ENCODE measurements at places on chromosomes 2 and 18.

DNA sequence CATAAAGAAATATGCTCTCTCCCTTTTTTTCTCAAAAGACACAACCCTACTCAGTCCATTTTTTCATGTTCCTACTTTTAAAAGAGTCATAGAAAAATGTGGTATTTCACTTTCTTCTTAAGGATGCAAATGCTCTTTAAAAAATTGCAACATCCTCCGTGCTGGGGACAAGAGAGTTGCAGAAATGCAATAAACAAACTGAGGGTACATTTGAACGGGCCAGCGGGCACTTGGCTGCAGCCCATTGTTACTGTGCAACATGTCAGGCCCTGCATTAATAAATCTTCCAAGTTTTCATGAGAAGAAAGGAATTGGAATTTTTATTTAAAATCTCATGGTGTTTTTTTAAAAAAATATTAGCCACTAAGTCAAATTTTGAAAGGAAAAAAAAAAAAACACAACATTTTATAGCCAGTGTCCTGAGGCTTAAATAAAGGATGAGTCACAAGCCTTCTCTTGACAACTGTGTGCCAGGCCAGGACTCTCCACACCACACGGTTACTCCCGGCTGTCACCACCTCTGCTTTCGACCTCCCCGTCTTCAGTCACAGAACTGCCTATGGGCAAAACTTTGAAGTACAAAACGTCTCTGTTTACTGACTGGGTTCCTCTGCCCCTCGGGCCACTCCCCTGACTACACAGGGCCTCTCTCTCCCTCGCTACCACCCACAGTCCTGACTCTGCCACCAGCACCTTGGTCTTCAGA, 57.5 kb upstream of the MFF start:
- no peak for DNase-seq
- H3K27me3 ChIP-seq, result no peaks in the 10 kb centered on the region
- H3K4me1 ChIP-seq, result peaks cover 2% of the 10 kb centered on the region
- H3K27ac ChIP-seq, result no peak overlapping the region

- H3K27me3 ChIP-seq, result peaks cover 2% of the 10 kb centered on the region
- H3K4me3 ChIP-seq, result no peak overlapping the region
- no peaks in the 10 kb centered on the region for H3K4me1 ChIP-seq
Measured at GRCh38 chr2:192010073-192010472, 163.2 kb upstream of the CAVIN2 start.

- H3K4me1 ChIP-seq, result peaks cover 22% of the 10 kb centered on the region
- H3K27ac ChIP-seq, result peak overlapping the region; percentile 78
- peak overlapping the region; percentile 98 for H3K4me3 ChIP-seq
- no peaks in the 10 kb centered on the region for H3K36me3 ChIP-seq
Measured at GRCh38 chr2:164839914-164840457, 1.6 kb downstream of the COBLL1 start.

GRCh38 chr18:78971511-78972245, 7.9 kb upstream of the SALL3 start:
- H3K4me3 ChIP-seq, result no peak overlapping the region
- DNase-seq, result no peak
- H3K4me1 ChIP-seq, result no peaks in the 10 kb centered on the region
- H3K27me3 ChIP-seq, result peaks cover 14% of the 10 kb centered on the region
- no peaks in the 10 kb centered on the region for H3K36me3 ChIP-seq

- H3K4me1 ChIP-seq, result no peaks in the 10 kb centered on the region
- H3K27me3 ChIP-seq, result no peaks in the 10 kb centered on the region
- no peak for DNase-seq
- H3K27ac ChIP-seq, result no peak overlapping the region
- no peak overlapping the region for H3K4me3 ChIP-seq
- no peaks in the 10 kb centered on the region for H3K36me3 ChIP-seq
Measured at GRCh38 chr2:187991389-187991788, 300.3 kb upstream of the GULP1 start.

DNA sequence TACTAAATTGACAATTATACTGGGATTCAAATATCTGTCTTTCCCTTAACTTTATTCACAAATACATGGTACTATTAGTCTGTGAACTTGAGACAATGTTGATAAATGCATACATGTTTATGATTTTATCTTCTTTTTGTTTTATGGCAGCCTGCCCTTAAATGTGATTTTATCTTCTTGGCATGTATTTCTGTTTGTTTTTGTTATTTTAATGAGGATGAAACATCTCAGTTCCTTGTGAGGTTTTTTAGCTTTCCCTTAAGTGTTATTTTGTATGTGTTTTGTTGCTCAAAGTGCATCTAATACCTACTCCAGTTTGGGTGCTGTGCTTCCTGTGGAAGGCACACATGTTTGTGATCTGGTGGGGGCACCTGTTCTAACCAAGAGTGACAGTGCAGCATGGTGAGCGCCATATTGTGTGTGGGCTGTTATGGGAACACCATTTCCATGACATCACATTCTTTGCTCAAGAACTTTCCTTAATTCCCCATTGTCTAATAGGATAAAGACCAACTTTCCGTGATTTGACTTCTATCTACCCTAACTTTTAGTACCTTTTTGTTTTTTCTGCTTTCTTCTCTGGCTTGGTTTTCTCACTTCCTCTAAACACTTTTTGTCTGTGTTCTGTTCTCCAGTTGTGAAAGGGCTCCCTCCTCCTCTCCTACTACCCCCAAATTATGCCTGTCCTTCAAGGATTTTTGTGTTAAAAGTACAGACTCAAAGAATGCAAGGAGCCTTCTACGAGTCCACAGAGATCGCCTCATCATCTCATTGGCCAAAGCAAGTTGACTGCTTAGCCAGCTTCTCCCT, 162.1 kb upstream of the TTC39C start:
- no peak for DNase-seq
- H3K27me3 ChIP-seq, result no peaks in the 10 kb centered on the region
- no peak overlapping the region for H3K27ac ChIP-seq
- peaks cover 22% of the 10 kb centered on the region for H3K4me1 ChIP-seq
- H3K36me3 ChIP-seq, result no peaks in the 10 kb centered on the region

DNA sequence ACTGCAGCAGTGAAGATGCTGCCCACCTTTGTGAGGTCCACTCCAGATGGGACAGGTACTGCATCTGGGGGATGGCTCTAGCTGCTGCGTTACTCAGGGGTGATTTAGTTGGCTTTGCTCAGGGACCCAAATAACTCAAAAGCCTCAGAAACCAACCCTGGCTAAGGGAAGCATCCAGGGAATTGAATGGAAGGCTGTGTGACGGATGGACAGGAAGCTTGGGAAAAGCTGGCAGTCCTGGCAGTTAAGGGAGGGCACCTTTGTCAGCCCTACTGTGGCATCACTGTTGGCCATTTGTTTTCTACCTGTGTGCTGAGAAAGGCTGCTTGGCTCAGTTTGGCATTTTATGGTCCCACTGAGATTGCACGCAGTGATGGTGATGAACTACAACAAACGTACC, 20.5 kb downstream of the HK2 start:
- peaks cover 4% of the 10 kb centered on the region for H3K36me3 ChIP-seq
- no peak for DNase-seq
- H3K4me3 ChIP-seq, result no peak overlapping the region
- H3K27ac ChIP-seq, result no peak overlapping the region
- peaks cover 27% of the 10 kb centered on the region for H3K4me1 ChIP-seq

DNA sequence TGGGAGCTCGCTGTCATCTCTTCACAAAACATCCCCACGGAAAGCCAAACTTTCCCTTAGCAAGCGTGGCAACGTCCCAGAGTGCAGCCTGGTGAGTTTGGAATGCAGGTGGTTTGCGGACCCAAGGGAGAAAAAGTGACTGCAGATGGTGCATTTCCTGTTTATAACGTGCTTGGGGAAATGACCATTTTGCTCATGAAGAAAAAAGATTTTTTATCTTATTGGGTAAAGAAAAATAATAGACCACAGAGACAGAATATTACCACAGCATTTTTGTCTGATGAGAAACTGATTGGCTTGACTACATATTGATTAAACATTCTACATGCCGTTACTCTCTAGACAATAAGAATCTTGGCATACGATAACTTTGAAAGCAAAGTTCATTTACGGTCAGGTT, 136.5 kb downstream of the COPS8 start:
- H3K36me3 ChIP-seq, result no peaks in the 10 kb centered on the region
- H3K27ac ChIP-seq, result no peak overlapping the region
- no peak overlapping the region for H3K4me3 ChIP-seq
- no peak for DNase-seq

GRCh38 chr2:108414945-108415344, 34.1 kb upstream of the GCC2 start:
- H3K4me1 ChIP-seq, result no peaks in the 10 kb centered on the region
- no peaks in the 10 kb centered on the region for H3K36me3 ChIP-seq
- DNase-seq, result no peak

DNA sequence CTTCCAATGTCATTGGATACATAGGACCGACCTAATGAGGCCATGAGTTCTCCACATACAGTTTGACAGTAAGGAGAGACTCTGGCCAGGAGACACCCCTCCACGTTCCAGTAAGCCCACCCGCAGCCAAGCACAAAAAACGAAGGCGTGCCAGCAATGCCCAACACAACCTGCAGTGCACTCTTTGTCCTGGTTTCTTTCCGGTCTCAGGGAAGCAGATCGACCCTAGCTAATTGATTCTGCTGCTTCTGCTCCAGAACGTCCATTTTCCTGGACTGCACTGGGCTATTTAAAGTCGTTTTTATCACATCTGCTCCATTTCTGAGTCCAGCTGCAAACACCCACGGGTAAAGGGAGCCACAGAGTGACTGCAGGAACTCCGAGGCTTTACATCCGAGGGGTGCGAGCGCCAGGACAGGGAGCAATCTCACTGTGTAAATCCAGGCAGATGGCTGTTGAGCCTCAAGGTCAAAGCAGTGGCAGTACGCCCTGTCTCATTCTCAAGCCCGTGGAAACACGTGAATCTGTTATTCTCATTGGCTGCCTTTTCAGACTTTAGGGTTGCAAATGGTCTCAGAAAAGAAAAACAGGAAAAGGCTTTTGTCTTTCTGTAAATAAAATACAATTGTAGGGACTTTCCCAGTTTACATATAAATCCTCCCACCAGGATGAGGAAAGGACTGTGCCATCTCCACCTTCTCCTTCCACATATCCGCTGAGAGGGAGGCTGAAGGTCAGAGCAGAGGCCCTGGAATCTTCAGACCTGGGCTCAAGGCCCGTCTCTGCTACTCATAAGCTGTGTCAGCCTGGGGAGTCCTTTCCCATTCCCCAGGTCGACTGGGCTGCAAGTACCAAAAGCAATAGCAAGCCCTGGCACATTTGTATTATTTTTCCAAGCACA, 40.7 kb downstream of the TMEM163 start:
- H3K4me1 ChIP-seq, result peaks cover 29% of the 10 kb centered on the region
- H3K36me3 ChIP-seq, result no peaks in the 10 kb centered on the region
- DNase-seq, result no peak

DNA sequence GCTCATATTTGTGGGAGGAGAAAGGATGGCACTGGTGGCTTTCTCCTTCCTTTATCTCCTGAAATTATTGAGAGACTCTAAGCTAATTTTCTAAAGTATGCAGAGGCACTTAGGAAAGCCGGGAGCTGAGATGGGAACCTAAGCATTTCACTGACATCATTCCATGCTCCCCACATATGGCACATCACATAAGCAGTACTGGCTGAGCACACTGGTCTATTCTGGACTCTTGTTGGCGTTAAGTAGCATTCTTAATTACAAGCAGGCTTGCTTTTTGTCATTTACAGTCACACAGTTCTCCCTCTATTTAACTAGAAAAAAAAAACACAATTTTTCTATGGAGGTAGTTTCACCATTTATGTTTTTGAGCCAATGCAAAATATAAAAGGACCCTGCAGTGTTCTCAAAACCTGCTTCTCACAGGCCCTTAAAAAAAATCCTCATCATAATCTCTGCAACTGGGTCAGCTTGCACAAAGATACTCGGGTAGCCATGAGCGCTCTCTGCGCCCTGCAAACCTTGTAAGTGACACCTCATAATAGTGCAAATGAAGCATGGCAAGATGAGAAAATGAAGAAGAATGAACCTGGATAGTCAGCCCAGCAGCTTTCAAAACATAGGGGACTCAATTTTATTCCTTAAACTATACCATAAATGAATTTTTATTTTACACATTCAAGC, 688.6 kb downstream of the NRXN1 start:
- H3K4me3 ChIP-seq, result no peak overlapping the region
- H3K4me1 ChIP-seq, result no peaks in the 10 kb centered on the region
- H3K27ac ChIP-seq, result no peak overlapping the region
- peaks cover 7% of the 10 kb centered on the region for H3K27me3 ChIP-seq

DNA sequence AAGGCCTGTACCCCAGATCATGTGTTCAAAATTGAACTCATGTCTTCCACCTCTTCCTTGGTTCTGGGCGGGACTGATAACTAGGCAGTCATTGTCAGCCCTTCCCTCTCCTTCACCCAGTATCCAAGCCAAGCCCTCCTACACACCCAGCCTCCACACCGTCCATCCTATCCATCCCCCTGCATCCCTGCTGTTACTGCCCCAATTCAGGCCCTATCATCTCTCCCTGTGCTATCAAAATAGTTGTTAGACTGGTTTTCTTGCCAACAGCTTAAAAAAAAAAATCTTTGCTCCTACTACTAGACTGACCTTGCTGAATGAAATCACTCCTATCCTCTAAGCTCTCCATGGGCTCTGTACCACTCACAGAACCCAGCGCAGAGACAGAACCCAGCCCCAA, 32.8 kb downstream of the TGFA start:
- H3K36me3 ChIP-seq, result no peaks in the 10 kb centered on the region
- H3K27me3 ChIP-seq, result peaks cover 2% of the 10 kb centered on the region
- H3K4me1 ChIP-seq, result peaks cover 11% of the 10 kb centered on the region
- H3K4me3 ChIP-seq, result no peak overlapping the region

- H3K4me3 ChIP-seq, result no peak overlapping the region
- H3K27ac ChIP-seq, result no peak overlapping the region
- H3K27me3 ChIP-seq, result no peaks in the 10 kb centered on the region
- no peaks in the 10 kb centered on the region for H3K36me3 ChIP-seq
- no peak for DNase-seq
Measured at GRCh38 chr2:36536776-36537175, 61.2 kb downstream of the FEZ2 start.

- no peaks in the 10 kb centered on the region for H3K36me3 ChIP-seq
- H3K27ac ChIP-seq, result no peak overlapping the region
- no peaks in the 10 kb centered on the region for H3K4me1 ChIP-seq
- no peak for DNase-seq
- H3K4me3 ChIP-seq, result no peak overlapping the region
Measured at GRCh38 chr2:150413910-150414309, 73.6 kb downstream of the RND3 start.

DNA sequence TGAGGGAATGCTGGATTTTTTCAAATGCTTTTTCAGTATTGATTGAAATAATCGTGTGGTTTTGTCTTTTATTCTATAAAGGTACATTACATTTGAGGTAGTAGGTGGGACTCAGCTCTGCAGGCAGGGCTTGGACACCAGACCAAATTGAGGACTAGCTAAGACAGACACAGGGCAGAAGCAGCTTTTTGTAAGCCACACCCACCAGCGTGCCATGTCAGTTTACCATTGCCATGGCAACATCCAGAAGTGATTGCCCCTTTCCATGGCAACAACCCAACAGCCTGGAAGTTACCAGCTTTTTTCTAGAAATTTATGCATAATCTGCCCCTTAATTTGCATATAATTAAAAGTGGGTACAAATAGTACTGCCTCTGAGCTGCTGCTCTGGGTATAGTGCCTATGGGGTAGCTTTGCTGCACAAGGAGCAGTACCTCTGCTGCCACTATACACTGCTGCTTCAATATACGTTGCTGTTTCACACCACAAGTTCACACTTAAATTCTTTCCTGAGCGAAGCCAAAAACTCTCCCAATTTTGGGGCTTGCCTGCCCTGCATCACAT, 23.6 kb upstream of the VWA3B start:
- no peak overlapping the region for H3K4me3 ChIP-seq

Measured in memory B cell (primary cell).